ENCODE measurements at places on chromosomes 12 and 14.

DNA sequence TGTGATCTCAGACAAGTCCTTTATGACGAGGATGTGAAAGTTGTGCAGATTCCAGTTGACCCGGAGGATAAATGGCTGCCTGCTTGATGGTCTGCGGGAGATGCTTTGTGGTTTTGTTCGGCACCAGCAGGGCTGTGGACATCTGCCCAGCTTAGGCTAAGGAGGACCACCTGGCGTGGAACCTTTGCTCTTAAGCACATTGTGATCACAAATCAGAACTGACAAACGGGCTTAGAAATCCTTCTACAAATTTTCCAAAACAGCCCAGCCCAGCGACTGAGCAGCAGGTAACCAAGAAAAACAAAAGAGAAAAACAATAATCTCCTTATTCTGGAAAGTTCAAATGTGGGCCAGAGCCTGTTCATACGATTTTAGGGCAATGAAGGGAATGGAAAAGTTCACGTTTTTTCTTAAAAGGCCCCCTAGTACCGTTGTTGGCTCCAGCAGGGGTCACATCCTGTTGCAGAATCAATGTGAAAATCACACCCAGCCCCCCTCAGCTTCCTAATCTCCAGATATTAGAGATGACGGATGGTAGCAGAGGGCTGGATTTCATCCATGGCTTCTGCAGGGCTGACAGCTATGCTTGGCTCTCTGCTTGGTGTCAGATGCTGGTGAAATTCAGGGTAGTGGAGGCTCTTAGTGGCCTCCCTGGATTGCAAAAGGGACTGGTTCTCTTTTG is 81.1 kb upstream of the RFLNA start:
- no peak for DNase-seq

DNA sequence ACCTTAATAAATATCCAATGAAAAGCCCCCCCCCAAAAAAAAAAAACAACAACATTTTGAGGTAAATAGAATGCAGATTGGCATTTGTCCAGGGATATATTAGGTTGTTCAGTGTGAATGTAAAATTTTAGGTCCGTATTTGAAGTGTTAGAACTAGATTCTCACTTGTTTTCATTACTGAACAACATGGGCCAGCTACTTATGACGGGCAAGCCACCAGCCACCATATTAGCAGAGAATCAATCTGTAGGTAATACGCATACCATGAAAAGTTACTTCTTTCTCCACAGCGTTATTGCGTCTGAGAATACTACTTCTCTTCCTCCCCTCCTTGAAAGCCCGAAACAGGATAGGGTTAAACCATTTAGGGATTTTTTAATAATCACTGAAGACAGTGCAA is 5.4 kb downstream of the FLRT2 start:
- DNase-seq, result no peak

GRCh38 chr12:133058203-133059113 is 21.1 kb downstream of the ZNF84 start:
- DNase-seq, result no peak

- no peak for DNase-seq
Observed at GRCh38 chr12:104718304-104718929, 239.7 kb downstream of the SLC41A2 start.

DNA sequence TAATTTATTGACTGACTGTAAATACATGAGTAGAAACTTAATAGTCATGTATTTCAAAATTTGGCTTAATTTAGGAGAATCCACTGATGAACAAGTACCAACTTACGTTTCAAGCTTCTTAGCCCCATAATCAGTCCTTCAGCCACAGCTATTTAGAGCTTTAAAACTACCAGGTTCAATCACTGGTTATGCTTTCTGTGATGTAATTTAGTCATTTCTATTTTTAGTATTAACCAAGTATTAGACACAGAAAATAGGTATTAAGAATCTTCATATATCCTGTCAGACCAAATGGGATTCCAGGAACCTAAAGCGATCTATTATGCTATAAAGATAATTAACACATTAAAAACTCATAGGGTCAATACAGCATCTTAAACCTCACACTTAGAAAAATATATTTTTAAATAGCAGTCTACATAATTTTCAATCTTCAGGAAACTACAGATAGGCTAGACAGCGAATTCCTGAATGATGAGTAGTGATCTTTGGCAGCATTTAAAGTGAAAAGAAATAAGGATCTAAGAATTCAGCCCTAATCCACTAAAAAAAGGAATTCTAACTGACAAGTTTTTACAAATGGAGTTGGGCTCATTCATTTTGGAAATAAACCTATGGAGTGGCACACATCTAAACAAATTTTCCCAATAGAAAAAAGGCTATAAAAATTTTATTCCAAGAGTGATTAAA is 51.5 kb downstream of the ZC3H14 start:
- DNase-seq, result no peak

- no peak for DNase-seq
Observed at GRCh38 chr12:109277899-109278762, 31.0 kb downstream of the FOXN4 start.
